ENCODE measurements at places on chromosomes 6 and 20.

DNA sequence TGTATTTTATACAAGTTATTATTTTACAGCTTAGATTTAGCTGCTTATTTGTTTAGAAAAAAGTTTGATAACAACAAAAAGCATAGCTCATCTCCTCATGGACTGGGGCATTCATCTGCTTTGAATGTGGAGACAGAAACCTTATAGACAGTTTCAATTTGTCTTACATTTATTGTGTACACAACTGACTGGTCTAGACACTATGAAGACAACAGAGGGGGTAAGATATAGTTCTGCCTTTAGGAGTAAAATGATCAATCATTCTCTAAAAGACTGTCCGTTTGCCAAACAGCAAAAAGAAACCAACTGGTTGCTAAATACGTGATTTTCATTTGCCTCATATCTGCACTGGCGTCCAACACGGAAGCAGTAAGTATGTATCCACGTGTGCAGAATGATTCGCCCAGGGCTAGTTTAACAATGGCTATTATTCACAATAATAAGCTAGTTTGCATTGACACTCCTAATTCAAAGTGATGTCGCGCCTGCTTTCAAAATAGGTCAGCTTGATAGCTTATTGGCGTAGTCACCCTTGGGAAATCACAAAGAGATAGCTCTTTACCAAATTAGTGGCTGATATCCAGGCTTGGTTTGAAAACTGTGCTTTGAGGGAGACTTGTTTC, 153.6 kb downstream of the BMP2 start:
- no peak for DNase-seq

GRCh38 chr6:71157345-71157744, 131.3 kb upstream of the OGFRL1 start:
- DNase-seq, result no peak

DNA sequence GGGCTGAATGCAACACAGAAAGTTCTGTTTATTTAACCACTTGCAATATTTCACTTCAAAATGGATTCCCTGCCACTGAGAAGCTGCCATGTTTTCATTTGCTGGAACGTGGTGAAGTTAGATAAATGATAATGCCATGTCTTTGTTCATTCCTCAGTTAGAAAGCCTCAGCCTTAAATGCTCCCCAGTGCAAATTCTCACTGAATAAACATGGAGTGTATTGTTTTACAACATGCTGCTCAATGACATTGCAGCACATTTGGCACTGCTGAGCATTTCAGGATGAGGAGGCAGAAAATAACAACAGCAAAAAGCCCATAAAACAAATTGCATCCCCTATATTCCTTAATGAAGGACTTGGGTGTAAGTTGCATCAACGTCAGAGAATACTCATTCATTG, 913.8 kb upstream of the FLRT3 start:
- no peak for DNase-seq

- no peak for DNase-seq
Observed at GRCh38 chr6:52909531-52909930, at the start of gene GSTA3. Gene GSTA3 (minus strand): TSS chr6:52909698. CDS start chr6:52905834, 3,864 bp downstream.

GRCh38 chr6:33853736-33854135, 49.9 kb upstream of the MLN start:
- DNase-seq, result no peak

DNA sequence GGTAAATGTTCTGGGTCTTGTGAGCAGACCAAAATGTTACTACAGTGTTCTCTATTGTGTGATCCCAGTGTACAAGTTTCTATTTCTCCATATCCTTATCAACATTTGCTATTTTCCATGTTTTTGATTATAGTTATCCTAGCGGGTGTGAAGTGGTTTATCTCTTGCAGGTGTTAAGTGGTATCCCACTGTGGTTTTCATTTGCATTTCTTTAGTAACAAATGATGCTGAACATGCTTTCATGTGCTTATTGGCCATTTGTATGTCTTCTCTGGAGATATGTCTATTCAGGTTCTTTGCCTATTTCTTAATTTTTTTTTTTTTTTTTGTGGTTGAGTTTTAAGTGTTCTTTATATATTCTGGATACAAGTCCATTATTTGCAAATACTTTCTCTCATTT, 35.5 kb downstream of the NSFL1C start:
- DNase-seq, result no peak

DNA sequence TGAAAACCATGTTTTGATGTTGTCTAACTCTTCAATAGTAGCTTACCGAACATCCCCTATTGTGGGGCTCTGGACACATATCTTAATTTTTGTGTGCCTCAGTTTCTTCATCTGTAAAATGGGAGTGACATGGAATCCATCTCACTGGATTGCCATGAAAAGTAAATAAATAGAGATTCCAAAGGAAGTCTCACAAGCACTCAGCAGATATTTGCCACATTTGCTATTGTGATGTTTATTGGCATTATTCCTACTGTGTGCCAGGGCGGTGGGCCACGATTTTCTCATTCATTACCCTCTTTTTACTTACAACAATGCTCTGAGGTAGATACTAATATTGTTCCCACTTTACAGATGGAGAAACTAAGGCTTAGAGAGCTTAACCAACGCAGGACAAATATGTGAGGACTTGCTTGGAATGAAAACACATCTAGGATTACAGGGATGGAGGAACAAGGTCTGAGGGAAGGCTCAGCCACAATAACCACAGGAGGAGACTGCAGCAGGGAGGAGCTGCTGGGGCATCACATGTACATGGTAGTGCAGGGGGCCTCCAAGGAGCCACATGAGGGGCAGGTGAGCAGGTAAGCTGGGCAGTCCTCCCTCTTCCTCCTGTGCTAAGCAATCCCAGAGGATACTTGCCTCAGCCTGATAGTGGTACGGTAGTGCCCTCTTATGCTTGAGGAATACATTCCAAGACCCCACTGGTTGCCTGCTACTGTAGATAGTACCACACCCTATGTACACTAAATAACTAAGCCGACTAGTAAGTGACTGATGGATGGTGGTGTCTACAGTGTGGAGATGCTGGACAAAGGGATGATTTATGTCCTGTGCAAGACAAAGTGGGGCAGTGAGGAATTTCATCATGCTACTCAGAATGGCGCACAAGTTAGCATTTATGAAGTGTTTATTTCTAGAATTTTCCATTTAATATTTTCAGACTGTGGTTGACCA, 176.9 kb downstream of the FOXA2 start:
- DNase-seq, result no peak

GRCh38 chr6:144467172-144467762, 182.1 kb downstream of the UTRN start:
- no peak for DNase-seq

DNA sequence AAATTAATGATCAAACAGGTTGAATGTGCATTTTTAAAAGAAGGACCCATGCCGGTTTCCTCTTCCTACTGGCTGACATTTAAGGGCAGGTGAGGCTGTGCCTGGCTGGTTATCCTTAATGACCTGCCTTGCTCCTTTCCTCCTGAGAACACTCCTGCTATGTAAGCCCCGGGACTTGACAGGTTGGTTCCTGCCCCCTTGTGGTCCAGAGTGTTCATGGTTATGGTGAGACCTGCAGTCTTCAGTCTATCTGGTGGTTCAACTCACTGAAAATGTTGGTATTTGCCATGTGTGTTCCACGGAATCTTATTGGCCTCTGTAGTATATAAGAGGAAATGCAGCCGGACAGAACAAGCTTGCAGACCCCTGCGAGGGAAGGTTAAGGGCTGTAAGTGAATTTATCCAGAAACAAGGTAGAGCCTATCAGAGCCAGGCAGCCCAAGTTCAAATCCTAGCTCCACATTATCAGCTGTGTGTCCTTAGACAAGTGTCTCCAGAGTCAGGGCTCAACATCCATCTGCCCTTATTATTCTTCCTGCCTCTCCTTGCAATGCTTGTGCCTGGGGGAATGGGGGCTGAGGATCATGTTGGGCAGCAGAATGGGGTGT, 5.2 kb upstream of the BPIFA3 start:
- no peak for DNase-seq

DNA sequence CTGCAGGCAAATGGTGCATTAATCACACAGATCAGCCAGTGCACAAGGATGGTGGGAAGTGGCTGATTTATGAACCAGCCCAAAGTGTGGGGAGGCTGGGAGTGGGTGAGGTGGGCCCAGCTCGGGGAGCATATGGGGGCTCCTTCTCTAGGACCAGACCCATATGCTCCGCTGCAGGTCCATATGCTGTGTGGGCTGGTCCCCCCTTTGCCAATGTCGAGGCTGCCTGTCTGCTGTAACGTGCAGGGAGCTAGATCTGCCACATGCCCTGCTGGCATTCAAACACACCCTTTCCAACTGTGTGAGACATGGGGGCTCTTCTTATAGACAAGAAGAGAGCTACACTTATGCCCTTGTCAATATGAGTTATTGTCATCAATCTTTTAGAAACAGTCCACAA, 566.3 kb downstream of the DHX35 start:
- no peak for DNase-seq

GRCh38 chr6:131523988-131524673, 48.9 kb upstream of the ARG1 start:
- no peak for DNase-seq

GRCh38 chr20:54431156-54431944, 44.0 kb upstream of the DOK5 start:
- DNase-seq, result no peak

DNA sequence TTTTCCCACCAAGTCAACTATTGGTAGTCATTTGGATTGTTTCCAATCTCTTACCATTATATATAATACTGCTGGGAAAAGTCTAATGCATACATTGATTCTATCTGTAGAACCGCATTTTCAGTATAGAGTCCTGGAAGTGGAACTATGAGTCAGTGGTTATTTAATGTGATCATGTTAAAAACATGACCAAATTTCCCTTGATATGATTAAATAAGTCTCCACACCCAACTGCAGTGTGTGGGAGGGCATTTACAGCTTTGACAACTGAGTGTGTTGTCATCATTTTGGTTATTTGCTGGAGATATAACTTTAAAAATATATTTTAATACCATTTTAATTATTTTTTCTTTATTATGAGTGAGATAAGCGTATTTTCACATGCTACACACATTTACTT, 1027.6 kb downstream of the EYS start:
- DNase-seq, result no peak

DNA sequence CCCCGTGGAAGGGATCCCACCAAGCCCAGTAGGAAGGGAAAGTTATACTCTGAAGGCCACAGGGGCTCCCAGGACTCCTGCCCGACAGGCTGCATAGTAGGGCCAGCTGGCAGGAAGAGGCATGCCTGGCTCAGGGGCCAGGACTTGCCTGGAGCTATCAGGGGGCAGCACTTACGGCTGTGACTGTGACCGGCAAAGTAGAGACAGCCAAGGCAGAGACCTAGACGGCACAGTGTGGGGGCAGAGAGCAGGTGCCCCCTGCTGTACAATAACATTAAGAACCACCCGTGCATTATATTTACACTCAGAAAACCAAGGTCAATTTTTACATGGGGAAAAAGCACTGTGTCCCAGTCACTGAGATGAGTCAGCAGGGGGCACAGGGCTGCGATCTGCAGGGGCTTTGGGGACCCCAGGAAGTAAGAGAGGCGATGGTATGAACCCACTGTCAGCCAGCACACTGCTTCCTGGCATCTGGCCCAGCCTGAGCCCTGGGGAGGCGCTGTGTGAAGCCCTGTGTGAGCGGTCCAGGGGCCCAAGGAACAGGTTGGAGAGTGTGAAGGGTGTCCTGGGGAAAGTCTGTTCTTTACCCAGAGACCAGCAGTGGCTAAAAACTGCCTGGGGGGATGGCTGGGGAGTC, 9.9 kb downstream of the CCDC167 start:
- no peak for DNase-seq

- no peak for DNase-seq
Observed at GRCh38 chr6:13484827-13485226, 2.6 kb downstream of the GFOD1 start.

DNA sequence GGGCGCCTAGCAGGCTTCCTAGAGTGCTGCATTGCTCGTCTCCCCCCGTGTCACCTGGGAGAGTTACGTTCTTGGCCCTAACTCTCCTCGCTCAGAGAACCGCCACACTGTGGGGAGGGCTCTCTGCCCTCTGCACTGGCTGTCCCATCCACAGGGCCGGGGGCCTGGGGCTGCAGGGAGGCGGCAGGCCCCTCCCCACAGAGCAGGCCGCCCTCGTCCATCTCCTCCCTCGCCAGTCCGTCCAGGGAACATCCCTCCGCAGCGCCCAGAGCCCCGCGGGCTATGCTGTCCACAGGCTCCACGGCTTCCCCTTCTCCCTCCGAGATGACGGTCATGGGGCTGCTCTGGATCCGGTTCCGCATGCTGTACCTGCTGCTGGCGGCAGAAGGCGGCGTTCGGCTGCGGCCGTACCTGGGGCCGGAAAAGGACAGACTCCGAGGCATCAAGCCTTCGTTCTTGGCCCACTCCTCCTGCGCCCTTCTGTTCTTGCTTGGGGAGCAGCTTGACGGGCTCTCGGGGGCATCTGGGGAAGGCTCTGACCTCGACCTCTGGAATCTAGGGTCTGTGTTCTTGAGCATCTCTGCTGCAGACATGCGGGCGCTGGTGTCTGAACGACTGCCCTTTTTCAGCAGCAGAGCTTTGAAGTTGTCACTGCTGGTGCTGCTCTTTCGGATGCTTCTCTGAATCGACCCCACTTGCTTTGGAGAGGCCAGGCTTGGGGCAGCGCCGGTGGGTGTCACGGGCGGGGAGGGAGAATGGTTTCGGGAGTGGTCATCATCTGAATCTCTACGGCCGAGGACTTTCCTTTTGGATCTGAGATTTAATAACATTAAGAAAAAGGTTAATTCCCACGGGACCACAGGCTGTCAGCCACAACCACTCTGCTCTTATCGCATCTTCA, 20.2 kb downstream of the HEBP2 start:
- DNase-seq, result no peak

GRCh38 chr6:124867121-124867520, 95.1 kb upstream of the RNF217 start:
- DNase-seq, result no peak

DNA sequence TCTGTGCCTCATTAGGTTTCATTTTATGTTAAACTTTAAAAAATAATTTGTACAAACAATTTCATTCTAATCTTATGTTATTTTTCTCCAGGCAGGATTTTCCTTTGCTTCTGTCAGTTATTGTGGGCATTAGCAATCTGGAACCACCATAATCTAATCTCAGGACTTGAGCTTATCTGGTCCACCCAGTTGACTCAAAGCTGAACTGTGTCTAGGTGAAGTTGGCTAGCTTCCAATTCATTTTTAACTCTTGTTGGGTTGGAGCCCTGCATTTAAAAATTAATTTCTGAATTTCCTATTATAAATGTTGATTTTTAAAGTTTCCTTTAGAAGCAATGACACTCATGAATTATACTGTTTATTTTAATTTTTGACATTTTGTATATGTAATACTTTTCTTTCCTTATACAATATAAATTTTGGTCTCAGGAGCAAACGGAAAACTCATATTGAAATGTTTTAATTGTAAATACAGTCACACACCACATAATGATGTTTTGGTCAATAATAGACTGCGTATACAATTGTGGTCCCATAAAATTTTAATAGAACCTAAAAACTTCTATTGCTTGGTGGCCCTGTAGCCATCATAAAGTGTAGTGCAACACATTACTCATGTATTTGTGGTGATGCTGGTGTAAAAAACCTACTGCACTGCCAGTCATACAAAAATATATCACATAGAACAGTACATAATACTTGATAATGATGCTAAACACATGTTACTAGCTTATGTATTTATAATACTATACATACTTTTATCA, 121.3 kb downstream of the CLVS2 start:
- DNase-seq, result no peak

- no peak for DNase-seq
Observed at GRCh38 chr6:53579338-53579737, 34.4 kb upstream of the GCLC start.

GRCh38 chr6:86536121-86536520, 401.2 kb upstream of the HTR1E start:
- DNase-seq, result no peak

- DNase-seq, result no peak
Observed at GRCh38 chr6:52352239-52353018, 9.5 kb upstream of the PAQR8 start.

GRCh38 chr20:13515796-13516558, 122.8 kb downstream of the TASP1 start:
- no peak for DNase-seq
